ENCODE measurements at places on chromosomes 2 and 18.

- DNase-seq = no peak
Measured at GRCh38 chr2:175855794-175856453, 146.1 kb downstream of the LNPK start.

- no peak for DNase-seq
Measured at GRCh38 chr2:239018271-239019182, 170.6 kb downstream of the TWIST2 start.

GRCh38 chr2:88100489-88100858 is 27.4 kb downstream of the FABP1 start:
- no peak for DNase-seq

DNA sequence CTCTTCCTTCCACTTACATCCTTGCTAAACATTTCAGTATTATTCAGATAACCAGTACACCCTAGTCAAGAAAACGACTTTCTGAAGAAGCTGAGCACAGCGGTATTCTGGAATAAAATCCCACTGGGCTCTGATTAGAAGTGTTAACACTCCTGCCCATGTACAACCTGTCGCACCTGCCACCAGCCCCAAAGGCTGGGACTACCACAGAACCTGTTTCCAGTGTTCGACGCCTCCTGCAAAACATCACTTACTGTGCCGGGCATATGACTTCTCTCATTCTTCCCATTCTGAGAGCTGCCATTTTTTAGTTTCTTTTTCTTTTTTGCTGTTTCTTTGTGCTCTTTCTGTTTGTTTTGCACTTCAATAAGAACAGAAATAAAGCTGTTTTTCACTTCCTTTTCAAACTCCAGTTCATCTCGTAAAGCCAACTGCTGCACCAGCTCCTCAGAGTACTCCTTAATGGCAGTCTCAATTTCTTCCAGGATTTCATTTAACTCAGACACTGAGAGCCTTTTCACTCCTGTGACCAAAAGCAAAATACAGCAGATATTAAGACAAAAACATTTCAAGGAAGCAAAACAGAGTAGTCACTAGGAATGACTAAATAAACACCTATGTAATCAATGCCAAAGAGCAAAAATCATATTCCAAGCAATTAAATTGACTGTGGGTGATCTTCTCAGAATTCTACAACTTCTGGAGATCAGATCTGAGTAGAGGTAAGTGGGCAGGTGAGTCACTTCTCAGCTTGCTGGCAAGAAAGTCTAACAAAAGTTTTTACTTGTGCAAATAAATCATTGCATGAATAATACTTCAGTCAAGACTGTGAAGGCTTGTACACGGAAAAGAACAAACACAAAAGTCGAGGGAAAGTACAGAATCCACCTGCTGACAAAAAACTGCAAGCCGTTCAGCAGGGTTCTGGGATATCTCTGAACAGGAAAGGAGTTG is 19.3 kb downstream of the FEZ2 start:
- DNase-seq = no peak

DNA sequence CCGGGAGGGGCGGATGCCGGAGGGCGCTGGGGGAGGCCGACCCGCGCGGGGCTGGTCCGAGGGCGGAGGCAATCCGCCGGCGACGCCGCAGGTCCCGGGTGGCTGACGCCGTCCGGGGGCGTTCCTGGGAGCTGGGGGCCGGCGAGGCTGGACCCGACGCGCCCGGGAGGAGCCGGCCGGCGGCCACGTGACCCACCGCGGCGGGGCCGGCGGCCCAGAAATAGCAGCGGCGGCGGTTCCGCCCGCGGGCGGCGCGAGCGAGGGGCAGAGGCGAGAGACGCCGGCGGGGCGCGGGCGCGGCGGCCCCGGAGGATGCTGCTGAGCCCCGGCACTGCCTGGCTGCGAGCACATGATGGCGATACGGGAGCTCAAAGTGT is at the start of gene RAB31:
TSS of gene RAB31 (plus strand) at position 245 of the 377 bp plus-strand sequence. CDS start at position 350, 105 bp downstream.
- no peak for DNase-seq

DNA sequence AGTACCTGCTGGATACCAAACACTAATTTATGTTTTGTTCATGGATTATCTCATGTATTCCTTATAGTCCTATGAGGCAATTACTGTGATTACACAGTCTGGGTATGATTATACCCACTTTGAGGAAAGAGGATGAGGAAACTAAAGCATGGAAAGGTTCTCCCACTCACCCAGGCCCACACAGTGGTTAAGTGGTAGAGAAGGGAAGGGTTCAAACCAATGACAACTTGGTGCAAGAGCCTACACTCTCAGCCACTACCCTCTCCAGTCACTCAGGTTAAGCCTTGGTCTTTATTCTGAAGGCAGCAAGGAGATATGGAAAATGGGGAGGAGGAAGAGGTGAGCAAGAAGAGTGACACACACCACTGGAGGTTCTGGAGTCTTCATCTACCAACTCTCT is 64.5 kb upstream of the PPP1CB start:
- DNase-seq = no peak

GRCh38 chr18:63234841-63235240 is 84.7 kb downstream of the BCL2 start:
- no peak for DNase-seq

DNA sequence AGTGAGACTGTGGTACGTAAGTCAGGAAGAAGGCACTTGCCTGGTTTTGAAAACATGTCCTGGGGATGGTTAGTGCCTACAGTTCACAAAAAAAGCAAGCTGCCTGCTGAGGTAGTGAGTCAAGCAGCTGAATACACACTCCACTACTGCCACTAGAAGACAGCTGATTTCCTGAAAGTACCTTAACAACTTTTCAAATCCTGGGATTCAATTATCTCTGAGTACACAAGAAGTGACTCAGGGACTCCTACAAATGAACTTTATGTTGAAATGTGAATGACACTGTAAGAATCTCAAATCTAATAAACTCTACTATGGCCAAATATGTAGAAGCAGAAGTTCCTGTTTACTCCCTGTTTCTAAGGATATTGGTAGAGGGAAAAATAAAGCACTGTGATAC is 58.0 kb upstream of the ARL5A start:
- DNase-seq = no peak

- DNase-seq = no peak
Measured at GRCh38 chr2:214946949-214947348, 137.5 kb upstream of the BARD1 start.

DNA sequence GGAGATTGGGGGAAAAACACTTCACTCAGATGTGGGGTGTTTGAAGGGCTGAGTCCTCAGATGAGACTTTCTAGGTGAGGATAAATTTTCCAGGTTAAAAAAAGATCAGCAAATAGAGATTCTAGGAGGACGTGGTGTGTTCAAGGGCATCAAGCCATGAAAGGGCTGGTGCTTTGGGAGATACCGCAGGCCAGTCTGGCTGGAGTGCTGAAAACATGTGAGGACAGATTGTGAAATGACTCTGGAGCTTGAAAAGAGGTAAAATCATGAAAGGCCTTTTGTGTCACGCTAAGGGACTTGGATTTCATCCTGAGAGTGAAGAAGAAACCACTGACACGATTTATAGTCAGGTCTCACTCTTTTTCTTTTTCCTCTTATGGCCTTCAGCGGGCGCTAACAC is 320.5 kb downstream of the DPP10 start:
- no peak for DNase-seq

- DNase-seq = peak; percentile 17
Measured at GRCh38 chr2:31962757-31963361, 47.9 kb downstream of the MEMO1 start.

DNA sequence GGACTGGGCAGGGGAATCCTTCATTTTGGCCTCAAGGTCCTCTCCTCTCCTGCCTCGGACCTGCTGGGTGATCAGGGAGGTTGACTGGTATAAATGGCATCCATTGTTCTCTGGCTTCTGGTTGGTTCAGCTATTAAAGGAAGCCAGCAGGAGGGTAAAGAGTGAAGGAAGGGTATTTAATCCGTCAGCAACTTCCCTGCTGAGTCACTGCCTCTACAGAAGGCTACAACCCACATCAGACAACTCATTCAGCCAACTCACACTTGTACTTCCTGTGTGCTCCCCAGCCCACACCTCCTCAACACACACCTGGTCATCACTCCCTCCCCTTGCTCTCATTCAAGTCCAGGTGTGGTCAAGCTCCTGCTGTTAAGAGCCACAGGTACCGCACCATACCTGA is 68.3 kb upstream of the MRPS9 start:
- no peak for DNase-seq

DNA sequence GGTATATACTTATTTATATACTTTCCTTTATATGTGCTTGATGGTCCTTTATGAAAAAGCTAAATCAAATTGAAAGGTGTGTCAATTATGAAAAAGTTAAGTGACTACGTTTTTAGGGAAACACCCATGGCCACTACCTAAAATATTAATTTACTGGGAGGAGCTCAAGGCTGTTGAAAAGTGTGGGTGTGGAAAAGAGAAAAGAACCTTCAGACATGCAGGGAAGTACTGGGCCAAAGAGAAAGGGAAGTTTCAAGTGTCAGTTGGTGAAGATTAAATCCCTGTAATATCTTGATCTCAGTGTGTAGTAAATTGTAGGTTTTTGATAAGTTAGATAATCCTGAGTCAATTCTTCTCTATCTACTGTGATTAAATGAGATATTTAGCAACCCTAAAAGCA is 6.2 kb upstream of the GKN1 start:
- no peak for DNase-seq

DNA sequence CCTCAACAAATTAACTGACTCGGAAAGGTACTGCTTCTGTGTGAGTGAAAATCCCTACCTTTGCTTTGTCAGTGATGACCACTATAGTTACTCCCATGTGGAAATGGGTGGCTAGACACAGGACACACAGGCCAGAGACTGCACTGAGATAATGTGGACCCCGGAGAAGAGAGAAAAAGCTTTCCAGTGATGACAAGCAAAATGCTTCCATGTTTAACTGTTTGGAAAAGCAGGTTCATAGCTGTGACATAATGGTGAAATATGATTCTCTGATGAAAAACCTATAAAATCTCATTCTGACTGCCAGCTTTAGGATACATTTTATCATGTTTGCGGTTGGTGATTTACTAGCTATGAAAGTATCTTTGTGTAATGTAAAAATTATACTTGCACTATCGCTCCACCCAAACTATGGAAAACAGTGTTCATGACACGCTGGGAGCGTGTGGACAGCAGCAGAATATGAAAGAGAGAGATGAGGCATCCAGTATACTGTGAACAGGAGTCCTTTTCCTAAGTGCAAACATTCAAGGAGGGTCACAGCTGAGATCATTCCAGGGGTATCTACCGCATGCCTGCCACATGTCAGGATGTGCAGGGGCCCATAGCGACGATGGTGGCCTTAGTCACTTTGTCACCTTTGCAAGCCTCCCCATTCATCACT is 782.7 kb upstream of the SOX11 start:
- no peak for DNase-seq

- no peak for DNase-seq
Measured at GRCh38 chr18:77815666-77816338, 566.2 kb downstream of the GALR1 start.

DNA sequence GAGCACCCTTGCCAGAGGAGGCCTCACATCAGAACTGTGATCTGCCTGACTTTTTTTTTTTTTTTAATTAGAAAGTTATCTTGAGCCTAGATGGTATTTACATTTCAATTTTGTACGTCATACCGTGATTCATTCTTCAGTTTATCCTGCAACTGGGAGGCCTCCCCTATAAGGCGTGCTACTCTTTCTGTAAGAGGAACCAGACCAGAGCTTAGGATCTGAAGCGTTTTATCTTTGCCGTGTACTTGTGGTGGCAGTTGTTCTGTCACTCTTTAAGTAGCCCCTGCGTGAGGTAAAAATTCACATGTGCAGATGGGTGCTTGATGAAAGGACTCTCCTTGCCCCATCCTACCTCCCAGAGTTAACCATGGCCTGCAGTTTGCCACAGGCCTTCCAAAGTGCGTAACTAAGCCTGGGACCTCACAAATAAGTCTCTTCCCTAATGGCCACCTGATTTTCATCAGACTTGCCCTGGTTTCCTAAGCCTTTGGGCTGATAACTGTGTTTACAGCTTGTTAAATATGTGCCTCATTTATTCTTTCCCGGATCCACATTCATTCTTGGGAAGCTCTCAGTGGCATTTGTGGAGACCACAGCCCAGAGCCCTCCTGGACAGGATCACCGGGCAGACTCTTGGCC is 96.0 kb downstream of the MTCL1 start:
- no peak for DNase-seq

GRCh38 chr2:196808083-196808665 is 981 bp downstream of the C2orf66 start:
- DNase-seq = no peak

DNA sequence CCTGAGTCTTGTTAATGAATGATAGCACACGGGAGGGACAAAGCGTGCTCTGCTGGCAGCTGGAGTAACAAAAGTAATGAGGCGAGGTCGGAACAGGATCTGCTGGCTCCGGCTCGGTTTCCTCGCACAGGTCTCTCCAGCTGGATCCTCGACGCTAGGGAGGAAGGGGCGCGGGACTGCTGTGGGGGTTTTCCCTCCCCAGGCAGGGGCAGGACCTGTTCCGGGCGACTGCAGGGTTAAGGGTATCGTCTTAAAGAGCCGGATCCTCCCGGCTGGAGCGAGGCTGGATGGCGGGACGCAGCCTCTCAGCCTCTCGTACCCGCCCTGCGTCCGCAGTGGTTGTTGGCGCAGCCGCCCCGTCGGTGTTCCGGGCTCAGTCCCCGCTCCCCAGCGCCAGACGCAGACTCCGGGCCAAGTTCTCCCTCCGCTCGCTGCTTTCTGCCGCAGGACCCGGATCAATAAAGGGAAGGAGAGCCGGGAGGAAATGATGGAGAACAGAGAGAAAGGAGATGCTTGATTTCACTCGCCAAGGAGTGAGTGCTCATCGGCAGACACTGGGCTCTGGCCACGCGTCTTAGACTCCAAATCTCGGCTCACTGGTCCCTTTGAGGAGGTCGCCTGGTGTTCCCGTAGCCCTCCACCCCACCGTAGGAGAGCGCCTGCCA is 1.1 kb upstream of the LIPG start:
- no peak for DNase-seq

GRCh38 chr2:66334237-66335029 is 100.5 kb upstream of the MEIS1 start:
- DNase-seq = no peak

DNA sequence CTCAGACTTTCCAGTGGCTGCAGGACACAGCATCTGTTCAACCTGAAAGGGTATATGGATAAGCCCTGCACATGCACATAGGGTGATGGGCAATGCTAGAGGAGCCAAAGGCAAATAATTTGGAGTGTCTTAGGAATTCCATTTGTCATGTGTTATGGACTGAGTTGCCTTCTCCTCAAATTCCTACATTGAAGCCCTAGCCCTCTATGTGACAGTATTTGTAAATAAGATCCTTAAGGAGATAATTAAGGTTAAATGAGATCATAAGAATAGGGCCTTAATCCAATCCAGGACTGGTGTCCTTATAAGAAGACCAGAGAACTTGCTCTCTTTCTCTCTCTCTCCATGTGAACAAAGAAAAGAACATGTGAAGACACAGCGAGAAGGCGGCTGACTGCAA is 42.9 kb upstream of the CREG2 start:
- no peak for DNase-seq

DNA sequence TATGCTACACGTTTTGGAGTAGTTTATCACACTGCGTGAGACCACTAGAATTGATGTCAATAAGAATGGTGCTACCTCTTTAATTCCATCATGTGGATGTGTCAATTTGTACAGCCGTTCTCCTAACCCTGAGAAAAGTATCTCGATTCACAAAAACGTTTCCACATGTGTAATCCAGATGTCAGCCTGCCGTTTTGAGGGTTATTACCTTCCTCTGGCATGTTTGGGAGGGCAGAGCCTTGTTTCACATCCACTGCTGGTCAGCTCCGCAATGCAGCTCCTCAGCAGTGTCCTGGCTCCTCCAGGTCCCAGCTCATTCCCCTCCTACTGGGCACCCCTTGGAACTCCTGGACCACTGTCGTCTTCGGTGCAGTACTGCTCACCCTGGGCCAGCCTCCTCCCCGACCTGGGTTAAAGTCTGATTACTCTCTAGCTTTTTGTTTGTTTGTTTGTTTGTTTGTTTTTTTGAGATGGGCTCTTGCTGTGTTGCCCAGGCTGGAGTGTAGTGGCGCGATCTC is 34.6 kb downstream of the COPS7B start:
- DNase-seq = no peak

Data from stimulated activated naive CD4-positive, alpha-beta T cell treated with Interleukin-2 at 50 U/mL for 16 hours (primary cell).